ENCODE measurements at places on chromosomes 1 and 21.

DNA sequence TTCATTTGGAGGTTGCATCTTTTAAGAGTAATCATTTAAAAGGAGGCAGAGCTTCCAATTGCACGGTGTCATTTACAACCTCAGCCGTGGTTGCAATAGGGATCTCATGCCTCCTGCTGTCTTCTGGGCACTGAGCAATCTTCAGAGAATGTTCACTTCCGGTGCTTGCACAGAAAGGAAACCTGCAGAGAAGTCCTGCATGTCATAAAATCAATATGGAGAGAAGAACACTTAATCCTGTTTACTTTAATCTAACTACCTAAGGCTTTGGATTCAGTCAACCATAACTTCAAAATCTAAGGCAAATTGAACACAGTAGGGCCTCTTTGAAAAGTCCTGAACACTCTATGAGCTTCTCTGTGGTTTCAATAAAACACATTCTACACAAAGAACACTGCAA is 11.3 kb upstream of the MAP10 start:
- DNase-seq: peak; percentile 20

DNA sequence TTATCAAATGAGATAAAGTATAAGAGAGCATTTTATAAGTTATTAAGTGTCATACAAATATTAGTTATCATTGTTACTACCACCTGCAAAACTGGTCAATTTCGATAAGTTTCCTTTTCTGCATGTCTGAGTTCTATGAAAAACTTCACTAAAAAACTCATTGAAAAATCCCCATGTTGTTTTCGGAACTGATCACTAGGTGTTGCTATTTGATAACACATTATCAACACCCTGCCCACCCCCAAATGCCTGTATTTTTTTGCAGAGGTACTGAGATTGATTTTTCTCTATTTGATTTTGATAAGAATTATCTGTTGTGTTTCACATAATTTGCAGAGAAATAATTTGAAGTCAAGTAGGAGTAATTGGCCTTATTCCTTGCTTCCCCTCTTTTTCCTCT is 22.1 kb upstream of the DISP1 start:
- no peak for DNase-seq

- DNase-seq: no peak
Measured at GRCh38 chr1:207925210-207925609, 14.3 kb upstream of the CD34 start.

DNA sequence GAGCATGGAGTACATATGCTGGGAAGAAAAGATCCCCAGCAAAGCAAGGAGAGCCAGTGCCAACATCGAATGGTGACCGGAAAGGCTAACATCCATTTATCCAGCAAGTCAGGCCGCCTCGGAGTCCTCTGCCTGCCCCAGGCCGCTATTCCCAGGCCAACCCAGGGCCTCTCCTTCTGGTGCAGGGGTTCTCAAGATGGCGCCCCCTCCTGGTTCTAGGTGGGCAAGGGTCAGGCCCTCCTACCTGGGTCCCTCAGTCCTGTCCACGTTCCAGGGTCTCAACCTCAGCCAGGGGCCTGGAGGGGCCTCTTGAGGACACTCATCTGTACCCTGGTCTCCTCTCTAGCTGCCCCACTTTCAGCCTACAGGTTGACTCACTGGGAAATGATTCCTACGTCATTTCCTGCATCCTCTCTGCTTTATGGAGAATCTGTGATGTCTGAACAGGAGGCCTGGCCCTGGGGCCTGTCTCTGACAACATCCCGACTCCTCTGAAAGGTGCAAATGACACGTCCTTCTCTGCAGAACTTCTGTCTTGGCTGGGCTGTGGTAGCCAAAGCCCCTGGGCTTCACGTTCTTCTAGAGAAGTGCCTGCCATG is 145.3 kb downstream of the PSMG1 start:
- DNase-seq: no peak

- DNase-seq: no peak
Measured at GRCh38 chr1:76254104-76255030, 179.8 kb downstream of the ST6GALNAC3 start.

- DNase-seq: no peak
Measured at GRCh38 chr1:16625497-16626408, 12.4 kb upstream of the NBPF1 start.

DNA sequence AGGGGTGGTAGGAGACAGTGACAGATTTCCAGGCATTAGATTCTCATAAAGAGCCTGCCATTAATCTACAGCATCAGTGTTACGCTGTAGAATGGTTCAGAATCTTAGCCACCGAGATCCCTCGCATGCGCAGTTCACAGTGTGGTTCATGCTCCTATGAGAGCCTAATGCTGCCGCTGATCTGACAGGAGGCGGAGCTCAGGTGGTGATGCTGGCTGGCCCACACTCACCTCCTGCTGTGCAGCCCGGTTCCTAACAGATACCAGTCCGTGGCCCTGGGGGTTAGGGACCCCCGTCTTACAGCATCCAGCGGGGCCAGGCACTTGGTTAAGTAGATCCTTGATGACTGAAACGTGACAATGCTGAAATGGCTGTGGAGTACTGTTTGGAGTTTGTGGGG is 163.6 kb upstream of the C1orf21 start:
- DNase-seq: no peak

GRCh38 chr1:48047116-48047515 is 49.9 kb upstream of the TRABD2B start:
- DNase-seq: no peak

- DNase-seq: no peak
Measured at GRCh38 chr1:185735701-185736064, 1.5 kb downstream of the HMCN1 start.

DNA sequence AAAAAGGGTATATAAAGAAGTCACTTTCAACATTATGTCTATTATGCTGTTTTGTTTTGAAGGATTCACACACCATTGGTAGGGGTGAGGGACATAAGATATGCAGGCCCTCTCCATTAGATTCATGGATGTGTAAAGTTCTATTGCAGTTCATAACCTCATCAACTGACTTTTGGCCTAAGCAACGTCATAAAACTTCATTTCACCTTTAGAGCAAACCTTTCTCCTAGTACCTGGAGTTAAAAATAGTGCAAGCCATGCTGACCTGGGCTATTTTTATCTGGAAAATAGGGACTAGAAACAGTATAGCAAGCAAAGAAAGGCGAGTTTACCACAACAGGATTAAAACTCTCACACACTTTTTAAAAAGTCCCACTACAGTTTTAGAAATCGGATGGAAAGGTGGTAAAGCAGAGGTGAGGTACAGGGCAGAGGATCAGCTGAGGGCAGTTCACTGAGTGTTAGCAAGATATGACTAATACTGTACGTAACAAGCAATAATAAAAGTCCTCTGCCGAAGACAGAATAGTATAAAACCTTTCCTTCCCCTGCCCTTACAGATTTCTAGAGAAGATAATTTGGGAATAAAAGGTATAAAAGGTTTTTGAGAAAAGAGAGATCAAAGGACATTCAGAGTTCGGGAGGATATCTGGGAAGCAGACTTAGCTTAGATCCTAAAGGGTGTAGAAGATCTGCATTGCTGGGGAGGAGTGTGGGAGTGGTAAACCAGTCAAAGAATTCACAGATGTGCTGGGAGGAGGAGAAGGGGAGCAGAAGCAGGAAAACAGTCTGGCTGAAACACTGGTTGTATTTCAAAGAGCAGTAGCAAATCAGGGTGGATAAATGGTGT is 14.3 kb downstream of the EGLN1 start:
- DNase-seq: no peak

GRCh38 chr1:238474263-238474662 is 583.5 kb upstream of the ZP4 start:
- no peak for DNase-seq

DNA sequence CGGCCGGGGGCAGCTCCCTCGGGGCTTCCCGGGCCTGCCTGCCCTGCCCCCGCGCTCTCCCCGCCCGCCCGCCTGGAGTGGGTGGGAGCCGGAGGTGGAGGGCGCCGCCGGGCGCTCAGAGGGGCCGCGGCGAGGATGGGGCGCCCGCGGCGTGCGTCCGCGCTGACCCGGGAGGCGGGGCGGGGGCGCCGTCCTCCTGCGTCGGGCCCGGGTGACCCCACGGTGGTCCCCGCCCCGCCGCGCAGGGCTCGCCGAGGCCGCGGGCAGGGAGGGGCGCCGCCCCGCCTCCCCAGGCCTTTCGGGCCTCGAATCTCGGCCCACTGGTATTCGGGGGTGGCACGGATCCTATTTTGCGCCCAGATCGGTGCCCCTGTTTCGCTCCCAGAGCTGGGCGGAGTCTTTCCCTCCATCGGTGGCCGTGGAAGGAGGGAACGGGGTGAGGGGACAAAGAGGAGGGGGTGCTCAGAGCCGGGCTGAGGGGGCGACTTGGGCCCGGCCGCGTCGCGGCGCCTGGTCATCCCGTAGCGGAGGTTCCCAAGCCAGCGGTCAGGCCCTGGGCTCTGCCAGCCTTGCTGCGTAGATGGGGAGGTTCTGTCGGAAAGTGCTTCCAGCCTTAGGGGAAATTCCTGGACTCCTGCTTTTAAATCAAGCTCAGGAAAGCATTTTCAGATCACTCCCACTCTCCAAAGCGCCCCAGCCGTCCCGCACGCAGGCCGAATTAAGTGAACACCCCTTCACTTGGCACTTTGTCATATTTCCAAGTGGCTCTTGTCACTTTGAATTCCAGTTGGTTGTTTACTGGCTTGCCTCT is 545 bp downstream of the PATJ start:
- DNase-seq: no peak

GRCh38 chr1:59051007-59051406 is 245.9 kb upstream of the FGGY start:
- DNase-seq: no peak

DNA sequence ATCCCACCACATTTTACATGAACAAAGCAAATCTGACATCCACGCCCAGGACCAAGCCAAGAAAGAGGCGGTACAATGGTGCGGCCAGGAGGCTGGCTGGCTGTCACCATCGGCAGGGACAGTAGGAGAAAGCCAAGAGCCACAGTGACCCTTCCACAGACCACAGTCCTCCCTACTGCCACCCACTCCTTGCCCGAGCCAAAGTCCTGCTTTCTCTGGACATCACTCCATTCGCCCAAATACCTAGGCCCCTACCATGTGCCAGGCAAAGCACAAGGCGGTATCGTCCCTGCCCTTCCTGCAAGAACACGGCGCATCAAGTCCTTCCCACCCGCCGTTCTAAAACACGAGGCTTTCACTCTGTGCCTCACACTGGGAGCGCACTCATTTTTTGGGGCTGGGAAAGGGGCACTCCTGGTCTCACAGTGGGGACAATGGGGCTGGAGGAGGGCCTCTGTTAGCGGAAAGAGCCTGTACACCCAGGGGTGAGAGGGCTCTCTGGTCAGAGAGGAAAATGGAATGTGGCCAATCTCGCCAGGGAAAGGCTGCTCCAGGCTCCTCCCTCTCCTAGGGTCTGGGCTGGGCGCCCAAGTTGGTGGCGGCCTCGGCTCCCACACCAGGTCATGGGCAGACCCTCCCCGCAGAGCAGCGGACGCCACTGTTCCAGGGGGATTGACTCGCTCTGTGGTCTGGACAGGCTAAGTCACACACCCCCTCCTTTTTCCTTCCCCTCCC is 26.5 kb downstream of the SSBP3 start:
- no peak for DNase-seq

DNA sequence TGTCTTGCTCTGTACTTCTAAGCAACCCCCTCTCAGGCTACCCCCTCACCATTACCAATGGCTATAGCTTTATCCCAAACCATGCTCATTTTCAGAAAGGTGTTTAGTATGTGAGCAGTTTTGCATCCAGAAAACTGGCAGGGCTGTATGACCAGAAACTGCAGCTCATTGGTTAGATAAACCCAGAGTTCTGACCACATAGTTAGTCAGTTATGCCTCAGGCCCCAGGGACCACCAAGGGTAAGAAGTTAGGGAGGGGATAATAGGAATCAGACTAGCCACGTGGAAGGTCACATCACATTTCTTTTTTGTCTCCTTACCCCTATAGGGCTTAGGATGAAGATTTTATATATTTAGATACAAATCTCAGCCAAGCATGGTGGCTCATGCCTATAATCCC is 1.2 kb downstream of the ITGA10 start:
- no peak for DNase-seq

DNA sequence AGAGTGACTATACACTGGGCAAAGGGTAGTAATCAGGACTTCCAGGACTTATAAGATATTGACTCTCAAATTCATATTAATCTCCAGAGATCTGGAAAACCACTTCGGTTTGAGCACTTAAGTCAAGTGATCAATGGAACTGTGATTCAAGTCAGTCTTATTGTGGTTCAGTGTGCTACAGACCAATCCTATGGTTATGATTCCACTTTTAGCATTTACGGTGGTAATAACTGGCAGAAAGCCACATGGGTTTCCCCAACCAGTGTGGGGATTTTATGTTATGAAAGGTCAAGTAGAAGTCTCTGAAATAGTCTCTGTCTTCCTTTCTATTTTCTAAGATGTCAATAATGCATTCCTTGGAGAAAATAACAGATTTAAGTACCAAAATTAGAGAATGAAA is 151.3 kb upstream of the NEGR1 start:
- DNase-seq: no peak

DNA sequence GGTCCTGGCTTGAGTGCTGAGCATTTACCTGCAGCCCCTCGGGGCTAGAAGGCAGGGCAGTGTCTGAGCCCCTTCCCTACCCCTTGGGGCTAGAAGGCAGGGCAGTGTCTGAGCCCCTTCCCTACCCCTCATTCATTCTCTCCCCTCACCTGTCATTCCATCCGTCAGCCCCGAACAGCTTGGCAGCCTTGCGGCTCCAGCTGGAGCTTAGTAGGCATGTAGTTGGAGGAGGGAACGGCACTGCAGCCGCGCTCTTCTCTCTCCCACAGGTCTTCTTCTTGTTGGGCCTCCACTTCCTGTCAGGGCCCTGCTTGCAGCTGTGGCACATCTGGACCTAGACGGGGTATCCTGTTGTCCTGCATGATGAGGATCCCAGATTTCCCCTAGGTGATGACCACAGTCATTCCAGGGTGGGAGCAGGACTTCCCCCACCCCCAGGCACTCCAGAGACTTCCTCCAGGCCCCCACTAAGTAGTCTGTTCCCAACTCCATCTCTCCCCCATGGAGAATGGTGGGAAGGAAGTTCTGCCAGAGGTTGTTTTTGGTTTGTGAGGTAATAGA is 22.2 kb downstream of the MAPKAPK2 start:
- DNase-seq: no peak

DNA sequence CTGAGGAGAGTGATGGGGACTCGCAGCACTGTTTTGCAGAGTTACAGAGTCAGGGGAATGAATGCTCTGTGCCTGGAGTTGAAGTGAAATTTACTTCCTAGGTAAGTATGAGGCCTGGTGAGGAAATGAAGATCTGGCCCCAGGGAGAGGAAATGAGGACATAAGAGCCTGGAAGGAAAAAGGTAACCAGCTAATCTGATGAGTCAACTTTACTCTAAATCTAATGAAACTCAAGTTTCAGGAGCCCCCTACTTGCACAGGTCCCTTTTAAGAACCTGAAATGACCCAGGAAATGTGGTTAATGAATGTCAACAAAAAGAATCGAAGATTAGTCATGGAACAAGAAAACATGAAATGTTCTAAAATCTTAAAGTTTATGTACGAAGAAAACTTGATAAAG is 599.0 kb downstream of the AGBL4 start:
- no peak for DNase-seq

- no peak for DNase-seq
Measured at GRCh38 chr1:2908561-2908960, 107.1 kb upstream of the TTC34 start.

- no peak for DNase-seq
Measured at GRCh38 chr1:65694126-65694525, 98.6 kb upstream of the PDE4B start.
